Hematopoietic multipotent progenitor cell treated with erythropoietin and hydrocortisone succinate and interleukin-3 and kit ligand, for 6 days (in vitro differentiated cells): ENCODE measurements at places on chromosomes 7 and 10.

- no peak for DNase-seq
These were observed 271.0 kb downstream of the SKAP2 start for GRCh38 chr7:26593393-26593792.

DNA sequence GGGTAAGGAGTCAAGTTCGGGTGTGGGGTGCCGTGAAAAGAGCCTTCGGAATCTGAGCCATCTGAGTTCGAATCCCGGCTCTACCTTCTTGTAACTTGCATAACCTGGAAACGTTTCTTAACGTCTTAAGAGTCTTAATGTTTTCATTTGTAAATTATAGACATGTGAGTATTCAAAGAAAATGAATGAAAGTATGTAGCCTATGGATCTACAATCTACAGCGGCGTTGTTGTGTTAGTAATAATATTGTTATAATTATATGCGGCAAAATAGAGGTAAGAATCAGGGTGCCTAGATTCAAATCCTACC is 559 bp downstream of the VTI1A start:
- no peak for DNase-seq

DNA sequence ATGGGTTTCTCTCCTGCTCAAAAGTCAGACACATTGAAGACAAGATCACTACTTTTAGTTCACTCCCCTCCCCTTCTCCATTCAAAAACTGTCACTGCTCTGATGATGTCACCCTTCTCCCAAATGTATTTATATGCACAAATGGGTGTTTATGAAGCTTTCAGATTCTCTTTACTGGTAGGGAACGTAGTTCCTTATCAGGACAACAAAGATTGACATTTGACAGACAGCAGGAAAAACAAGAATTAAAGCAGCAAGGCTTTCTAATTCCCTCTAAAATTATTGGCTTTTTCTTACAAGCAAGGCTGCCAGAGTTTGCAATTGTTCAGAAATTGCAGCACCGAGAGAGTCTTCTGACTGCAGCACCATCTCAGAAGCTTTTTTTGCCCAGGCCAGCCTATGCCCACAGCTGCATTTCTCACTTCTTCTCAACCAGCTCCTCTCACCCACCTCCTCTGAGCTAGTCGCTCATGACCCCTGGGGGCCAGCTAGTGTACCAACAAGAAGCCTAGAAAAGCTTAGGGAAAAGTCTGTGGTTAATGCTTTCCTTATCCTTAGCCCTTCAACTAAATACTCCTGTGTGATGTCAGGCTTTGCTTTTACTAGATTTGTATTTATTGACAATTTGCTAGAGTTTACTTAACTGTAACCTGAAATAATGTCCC is 265.1 kb downstream of the HTR7 start:
- peak; percentile 42 for DNase-seq

- peak; percentile 83 for DNase-seq
These were observed 10.9 kb downstream of the LIMK1 start for GRCh38 chr7:74094224-74095101.

DNA sequence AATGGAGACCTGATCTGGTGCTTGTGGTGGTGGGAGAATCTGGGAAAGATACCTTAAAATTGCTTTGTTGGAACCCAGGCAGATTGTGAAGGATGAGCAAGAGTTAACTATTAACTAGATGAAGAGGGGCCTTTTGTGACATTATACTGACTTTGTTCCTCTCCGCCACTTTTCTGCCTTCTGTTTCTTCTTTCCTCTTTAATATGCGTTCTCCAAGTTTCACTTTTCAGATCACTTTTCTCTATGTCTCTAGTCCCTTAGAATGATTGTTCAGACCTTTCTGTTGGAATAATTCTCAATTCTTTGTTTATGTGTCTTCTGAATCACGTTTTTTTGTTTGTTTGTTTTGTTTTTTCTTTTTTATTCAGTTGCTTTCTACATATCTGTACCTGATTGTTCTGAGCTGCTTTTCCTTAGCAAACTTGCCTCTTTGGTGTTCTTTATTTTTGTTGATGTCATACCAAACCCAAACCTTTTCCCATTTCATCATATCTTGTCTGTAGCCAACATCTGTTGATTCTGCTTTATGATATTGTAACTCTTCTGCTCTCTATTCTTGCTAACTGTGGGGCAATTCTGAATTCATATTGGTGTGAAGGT is 2.8 kb downstream of the BMPR1A start:
- DNase-seq = no peak

DNA sequence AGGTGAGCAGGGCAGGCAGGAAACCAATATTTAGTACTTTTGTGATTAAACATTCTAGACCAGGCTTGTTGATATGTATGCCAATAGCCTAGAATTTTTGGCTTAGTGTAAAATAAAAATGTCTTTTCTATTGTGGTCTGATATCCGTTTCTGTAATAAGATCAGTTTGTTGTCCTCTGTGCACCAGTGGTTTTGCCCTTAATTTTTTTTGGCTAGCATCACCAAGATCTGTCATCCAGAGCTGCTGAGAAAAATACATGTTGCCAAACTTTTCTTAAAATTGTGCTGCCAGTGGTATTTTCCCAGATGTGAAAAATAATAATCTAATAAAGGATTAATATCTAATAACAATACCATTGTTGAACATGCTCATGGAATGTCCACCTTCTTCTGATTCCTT is 115.6 kb downstream of the TWIST1 start:
- DNase-seq = no peak

DNA sequence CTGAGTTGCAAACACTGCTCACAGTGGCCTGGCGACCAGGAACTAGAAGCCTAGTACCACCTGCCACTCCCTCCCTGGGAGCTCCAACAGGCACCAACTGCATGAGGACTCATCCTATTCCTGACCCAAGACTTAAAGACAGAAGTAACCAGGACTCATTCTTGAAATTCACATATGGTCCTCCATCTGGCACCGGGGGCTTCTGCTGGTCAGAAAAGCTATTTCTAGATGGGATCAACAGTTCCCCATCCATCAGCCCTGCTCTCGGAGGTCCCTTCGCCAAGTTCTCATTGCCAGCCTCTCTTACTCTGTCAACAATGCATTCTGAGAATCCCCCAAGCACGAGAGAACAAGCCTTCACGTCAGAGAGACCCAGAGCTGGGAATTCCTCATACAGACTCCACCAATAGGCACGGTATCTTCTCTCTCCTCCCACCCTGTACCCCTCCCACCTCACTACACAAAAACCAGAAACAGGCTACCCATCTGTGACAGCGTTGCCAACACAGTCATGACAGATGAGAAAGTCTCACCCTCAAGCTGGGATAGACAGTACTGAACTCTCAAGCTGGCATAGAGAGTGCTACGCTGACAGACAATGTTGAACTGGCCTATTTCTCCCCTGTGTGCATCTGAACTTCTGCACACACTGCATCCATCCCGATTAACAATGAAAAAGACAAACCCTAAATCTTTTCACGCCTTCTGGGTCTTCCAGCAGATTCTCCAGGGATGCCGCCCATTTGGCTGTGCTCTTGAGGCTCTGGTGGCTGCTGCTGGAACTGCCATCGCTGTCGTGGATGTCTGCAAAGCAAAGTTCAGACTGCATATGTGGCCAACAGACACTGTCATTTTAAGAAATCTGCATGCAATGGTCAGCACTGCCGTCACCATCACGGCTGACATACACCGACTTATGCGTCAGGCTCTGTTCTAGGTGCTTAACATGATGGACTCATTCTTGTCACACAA is 15.6 kb downstream of the RGS10 start:
- DNase-seq = no peak

- no peak for DNase-seq
These were observed 4.6 kb upstream of the INPP5A start for GRCh38 chr10:132532749-132533560.

DNA sequence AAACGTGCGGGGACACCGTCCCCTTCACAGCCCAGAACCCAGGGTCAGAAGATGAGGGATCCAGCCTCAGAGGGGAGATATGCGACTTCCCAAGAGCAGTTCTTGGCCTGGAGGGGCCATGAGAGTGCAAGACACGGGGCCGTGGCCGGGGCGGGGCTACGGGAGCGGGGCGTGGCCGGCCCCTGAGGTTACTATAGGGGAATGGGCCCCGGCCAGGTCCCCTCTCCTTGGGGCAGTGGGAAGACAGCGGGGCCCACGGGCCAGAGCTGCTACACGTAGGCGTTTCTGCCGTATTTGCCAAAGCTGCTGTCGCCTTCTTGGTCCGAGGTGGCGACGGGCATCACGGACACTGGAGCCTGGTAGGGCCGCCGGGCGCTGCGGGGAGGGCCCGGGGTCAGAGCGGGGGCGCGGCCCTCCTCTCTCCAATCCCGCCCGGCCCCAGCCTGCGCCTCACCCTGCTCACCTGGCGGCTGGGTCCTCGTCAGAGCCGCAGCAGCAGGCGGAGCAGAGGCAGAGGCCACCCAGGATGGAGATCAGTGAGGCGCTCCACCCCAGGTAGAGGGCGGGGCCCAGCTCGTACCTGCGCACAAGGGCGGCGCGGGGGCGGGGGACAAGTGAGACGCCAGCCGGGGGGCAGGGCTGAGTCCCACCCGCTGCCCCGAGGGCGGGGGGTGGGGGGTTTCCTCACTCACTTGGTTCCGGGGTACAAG is 5.3 kb downstream of the CLDN15 start:
- no peak for DNase-seq

GRCh38 chr10:22665329-22665728 is 49.0 kb downstream of the PIP4K2A start:
- DNase-seq = no peak

GRCh38 chr10:74586088-74586585 is 240.3 kb upstream of the KAT6B start:
- DNase-seq = peak; percentile 38

DNA sequence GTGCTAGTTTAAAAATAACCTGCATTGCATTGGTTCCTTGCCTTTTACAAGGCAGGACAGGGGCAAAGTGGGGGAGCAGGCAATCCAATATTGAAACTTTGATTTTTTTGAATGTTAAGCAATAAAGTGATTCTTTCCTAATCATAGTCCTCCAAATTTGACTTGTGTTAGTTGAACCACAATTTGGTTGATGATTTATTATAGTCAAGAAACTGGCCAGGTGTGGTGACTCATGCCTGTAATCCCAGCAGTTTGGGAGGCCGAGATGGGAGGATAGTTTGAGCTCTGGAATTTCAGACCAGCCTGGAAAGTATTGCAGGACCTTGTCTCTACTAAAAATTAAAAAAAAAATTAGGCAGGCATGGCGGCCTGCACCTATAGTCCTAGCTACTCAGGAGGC is 27.9 kb upstream of the ABLIM1 start:
- no peak for DNase-seq

DNA sequence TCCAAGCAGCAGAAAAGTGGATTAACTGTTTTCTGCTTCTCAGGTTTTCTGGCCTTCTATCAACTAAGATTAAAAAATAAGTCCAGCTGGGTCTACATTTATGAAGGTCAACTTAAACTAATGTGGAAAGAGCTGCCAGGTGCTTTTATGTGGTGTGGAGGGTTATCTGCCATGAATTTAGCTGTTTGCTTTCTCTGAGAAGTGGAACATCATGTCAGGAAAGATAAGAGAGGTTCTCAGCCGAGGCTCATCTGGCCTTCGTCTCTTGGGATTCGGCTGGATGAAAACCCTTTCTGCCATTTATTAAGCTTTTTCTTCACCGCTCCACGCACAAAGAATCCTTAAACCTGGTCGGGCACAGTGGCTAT is 5.5 kb downstream of the PTPRN2 start:
- no peak for DNase-seq

DNA sequence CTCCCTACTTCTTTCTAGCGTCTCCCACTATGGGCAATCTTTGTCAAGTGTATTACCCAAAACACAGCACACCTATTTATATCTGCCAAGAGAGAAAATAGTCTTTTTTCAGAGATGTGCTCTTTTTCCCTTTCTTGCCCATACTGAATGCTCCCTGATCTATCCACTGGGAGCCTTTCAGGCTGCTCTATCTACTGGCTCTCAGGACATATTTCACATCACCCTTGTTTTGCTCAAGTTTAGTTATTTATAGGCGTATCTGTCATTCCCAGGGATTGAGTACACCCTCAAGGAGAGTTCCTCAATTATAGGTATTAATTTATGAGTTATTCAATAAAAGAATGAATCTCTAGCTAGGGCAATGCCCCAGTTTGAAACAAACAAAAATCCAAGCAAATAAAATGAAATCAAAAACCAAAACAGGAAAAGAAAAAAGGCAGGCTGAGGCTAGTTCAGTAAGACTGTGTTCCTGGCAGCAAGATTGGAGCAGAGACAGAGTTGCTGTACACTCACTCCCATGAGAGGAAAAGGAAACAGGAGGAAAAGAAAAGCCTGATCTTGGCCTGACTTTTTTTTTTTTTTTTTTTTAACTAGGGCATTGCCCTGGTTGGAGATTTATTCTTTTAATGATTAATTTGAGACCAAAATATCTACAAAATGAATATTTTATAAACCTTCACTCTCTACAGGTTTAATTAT is 665.9 kb upstream of the PCDH15 start:
- DNase-seq = no peak

DNA sequence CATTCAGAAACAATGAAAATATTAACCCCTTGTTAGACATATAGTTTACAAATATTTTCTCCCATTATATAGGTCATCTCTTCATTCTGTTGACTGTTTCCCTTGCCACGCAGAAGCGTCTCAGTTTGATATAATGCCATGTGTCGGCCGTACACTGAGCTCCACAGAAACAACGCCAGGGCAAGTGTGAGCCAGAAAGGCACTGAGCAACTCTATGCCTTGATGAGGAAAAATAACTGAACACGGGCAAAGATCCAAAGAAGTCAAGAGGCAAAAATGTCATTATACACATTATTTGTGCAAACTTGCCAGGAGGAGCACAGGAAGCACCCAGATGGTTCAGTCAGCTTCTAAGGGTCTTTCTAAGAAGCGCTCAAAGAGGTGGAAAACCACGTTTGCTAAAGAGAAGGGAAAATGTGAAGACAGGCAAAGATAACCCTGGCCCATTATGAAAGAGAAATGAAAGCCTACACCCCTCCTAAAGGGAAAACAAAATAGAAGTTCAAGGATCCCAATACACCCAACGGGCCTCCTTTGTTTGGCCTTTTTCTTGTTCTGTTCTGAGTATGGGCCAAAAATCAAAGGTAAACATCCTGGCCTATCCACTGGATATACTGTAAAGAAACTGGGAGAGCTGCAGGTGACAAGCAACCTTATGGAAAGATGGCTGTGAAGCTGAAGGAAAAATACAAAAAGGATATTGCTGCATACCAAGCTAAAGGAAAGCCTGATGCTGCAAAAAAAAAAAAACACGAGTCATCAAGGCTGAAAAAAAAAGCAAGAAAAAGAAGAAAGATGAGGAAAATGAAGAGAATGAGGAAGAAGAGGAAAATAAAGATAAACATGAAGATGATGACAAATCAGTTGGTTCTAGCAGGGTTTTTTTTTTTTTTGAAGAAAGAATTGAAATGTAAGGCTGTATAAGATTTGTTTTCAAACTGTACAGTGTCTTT is 15.5 kb downstream of the ARHGAP12 start:
- no peak for DNase-seq

- DNase-seq = no peak
These were observed 81.8 kb downstream of the SPAG6 start for GRCh38 chr10:22427101-22427500.

DNA sequence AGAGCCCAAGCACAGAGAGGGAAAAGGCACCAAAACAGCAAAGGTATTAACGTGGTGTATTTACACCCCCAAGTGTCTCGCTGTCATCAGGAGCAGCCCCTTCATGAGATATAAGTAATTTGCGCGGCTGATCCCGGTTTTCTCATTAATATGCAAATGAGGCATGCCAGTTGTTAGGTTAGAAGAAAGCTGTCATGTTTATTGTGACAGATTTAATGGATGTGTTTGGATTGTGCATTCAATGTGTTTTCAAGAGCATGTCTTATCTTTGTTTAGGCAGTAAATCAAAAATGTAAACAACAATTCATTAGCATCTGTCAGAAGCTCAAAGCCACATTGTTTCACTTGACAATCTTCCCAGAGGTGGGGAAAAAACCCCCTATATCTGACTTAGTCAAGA is 56.5 kb upstream of the CTBP2 start:
- no peak for DNase-seq

GRCh38 chr7:87598234-87599009 is 2.3 kb downstream of the ABCB1 start:
- DNase-seq = no peak
